COR-L47 (cell line): ENCODE measurements at places on chromosomes 7 and 10.

GRCh38 chr7:148921189-148921588, 37.1 kb upstream of the EZH2 start:
- DNase-seq, result no peak

- DNase-seq, result no peak
Measured at GRCh38 chr10:122733931-122734665, 34.5 kb upstream of the C10orf120 start.

DNA sequence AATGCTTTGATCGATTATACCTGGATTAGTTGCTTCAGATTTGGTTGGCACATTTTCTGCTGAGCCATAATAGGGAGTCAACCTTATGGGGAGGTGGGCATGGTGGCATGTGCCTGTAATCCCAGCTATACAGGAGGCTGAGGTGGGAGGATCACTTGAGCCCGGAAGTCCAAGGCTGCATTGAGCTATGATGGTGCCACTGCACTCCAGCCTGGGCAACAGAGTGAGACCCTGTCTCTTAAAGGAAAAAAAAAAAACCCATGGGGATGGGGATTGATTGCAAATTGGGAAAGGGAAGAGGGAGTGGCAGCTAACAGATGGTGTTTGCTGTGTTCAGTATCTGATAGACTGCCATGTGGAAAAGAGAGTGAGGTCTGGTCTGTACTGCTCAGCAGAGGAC, 11.1 kb downstream of the STK17A start:
- DNase-seq, result no peak

GRCh38 chr7:67343114-67343513, 346.5 kb downstream of the TYW1 start:
- DNase-seq, result no peak

- DNase-seq, result no peak
Measured at GRCh38 chr7:77461842-77462241, 45.7 kb upstream of the GSAP start.

DNA sequence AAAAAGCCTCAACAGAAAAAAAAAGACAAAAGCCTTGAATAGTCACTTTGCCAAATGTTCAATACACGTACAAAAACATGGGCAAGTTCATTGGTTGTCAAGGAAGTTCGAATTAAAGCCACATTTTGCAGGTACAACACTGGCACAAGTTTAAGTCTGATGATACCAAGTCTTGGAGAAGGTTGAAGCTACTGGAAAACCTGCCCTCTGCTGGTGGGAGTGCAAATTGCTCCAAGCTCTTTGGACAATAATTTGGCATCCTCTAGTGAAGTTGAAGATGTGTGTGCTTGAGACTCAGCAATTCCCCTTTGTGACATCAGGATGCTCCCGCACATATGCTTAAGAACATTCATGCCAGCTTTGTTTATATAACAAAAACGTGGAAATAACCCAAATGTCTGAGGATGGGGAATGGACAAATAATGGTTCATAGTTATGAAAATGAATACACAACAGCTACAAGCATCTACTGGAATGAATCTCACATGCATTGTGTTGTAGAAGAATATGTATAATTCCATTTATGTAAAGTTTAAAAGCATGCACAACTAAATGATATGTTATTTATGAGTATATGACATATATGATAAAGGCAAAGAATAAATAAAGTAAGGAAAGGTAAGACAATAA, 120.0 kb upstream of the PLPP4 start:
- peak; percentile 13 for DNase-seq

DNA sequence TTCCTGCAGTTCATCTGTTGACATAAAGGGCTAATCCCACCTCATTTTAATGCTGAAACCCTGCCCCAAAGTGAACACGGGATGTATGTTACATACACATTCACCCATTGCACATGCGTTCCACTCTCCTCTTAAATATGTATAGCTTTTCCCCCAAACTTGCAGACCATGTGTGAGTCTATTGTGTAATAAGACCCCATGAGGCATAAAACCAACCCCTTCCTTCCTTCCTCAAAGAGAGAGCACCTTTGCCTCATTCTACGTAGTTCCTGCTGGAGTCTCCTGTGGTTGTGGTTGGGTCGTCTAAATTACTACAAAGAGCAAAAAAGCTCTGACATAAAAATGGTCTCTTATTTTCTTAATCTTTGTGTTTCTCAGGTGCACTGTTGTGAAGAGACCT, 345.7 kb upstream of the KLF6 start:
- no peak for DNase-seq
